ENCODE measurements at places on chromosomes 1 and 21.

- no peak for DNase-seq
Observed at GRCh38 chr21:35011681-35012080, 37.4 kb downstream of the RUNX1 start.

DNA sequence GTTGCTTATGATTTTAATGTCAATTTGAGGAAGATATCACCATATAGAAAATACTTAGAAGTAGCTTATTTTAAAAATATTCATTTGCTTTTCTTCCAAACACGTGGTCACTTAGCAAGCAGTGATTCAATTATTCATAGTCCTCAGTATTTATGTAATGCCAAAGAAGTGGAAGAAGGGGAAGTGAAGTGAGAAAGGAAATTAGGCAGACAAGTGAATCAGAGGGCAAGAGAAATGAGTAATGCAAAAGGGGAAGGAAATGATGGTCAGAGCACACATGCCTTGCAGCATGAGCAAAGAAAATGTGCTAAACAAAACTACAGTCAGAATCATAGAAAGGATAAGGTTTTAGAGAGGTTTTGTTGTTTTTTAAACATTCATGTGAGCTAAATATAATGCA, 31.8 kb downstream of the SDCCAG8 start:
- no peak for DNase-seq

GRCh38 chr1:208979776-208980175, 603.7 kb upstream of the CAMK1G start:
- no peak for DNase-seq

DNA sequence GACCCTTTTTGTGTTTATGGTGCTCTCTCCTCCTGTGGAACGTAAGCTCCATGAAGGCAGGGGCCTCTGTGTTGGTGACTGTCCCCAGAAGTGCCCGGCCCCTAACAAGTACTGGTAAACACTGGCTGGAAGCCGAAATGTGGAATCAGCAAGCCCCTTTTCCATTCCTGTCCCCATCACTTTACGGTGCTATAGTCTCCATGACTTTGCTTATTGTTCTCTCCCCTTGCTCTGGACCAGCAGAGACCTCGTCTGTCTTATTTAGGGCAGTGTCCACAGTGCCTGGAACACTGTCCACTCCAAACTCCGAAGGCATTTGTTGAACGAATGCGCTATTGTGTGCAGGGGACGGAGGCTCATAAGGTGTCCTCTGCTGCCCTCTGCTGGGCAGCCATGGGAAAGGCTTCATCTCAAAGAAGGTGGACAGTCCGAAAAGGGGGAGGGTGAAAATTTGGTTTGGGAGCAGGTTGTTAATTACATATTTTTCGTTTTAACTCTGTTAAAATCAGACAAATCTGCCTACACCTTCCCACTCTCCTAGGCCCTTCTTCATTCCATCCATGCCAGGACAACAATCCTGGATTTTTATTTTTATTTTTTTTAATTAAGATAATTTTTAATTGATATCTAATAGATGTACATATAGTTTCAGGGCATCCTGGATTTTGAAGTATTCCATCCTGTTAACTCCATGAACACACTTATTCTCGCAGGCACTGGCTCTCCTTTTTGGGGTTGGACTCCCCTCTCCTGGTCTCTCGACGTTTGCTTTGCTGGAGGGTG, 115.6 kb downstream of the PGBD5 start:
- DNase-seq = peak; percentile 60

GRCh38 chr21:44360159-44360558, 6.7 kb downstream of the TRPM2 start:
- no peak for DNase-seq

- no peak for DNase-seq
Observed at GRCh38 chr1:44594353-44594752, 79.9 kb downstream of the TMEM53 start.

GRCh38 chr1:59427155-59427554, 130.3 kb downstream of the FGGY start:
- DNase-seq = no peak

DNA sequence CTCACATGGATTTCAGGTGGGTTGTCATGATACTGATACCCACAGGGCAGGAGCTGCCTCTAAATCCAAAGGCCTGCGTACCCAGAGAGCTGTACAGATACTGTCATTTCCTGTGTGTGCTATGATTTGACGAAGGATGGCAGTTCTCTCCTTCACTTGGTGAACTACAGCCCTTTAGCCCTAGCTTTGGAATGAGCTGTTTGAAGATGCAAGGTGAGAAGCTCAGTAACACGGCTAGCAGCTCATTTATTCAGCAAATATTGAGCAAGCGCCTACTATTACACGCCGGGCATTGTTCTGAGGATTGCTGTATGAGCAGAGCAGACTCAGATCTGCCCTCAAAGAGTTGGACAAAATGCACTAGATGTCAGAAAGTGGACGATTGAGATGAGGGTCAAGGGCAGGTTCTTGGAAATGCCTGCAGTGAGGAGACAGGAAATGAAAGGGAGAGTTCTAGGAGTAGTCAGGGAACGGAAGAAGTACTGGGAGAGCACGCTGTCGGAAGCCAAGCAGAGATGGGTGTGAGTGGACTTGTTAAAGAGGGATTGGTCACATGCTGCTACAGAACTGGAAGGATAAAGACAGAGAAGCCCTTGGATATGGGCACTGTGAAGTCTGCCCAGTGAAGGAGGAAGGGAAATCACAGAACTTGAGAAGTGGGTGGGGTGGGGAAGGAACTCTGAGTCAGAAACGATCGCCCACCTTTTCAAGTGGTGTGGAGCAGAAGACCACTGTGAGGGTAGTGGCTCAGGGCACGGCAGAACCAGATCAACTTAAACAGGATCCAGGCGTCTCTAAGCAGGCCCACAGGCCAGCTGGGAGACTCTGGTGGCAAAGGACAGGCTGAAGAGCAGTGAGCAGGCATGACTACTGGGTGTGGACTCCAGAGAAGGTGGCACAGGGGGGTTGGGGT, 7.1 kb downstream of the PTGFRN start:
- no peak for DNase-seq

DNA sequence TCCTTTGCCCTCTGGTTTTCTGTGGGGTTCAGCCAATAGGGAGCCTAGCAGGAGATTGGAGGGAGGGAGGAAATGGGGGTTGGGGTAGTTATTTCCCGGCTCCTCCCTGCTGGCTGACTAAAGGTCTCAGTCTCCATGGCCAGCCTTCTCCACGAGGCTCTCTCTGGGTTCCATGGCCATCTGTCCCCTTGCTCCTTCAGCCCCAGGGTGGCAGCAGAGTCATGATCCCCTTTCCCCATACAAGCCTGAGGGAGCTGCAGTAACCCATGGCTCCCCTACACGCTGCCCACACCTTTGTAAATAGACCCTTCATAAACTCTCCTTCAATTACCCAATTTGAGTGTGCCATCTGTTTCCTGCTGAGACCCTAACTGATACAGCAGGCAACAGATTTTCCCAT, 176.1 kb upstream of the CSF3R start:
- no peak for DNase-seq

DNA sequence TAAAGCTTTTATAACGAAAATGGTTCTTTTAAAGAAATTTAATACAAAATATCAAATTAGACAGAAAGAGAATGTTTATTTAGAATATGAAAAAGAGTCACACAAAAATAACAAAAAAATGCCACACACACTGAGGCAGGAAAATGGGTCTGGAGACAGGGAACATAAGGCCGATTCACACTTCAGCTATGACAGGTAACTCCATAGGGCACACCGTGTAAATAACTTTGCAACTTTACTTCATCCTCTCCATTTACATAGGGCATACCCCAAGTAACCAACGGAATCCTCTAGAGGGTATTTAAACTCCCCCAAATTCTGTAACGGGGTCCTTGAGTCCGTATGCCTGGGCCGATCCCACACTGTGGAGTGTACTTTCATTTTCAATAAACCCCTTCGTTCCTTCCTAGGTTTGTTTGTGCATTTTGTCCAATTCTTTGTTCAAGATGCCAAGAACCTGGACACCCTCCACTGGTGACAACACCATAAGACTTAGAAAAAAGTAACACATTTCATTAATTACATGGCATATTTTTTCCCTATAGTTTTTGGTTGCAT, 23.1 kb upstream of the PTGS2 start:
- DNase-seq = no peak

- DNase-seq = no peak
Observed at GRCh38 chr21:42777757-42778344, 101.5 kb downstream of the WDR4 start.

DNA sequence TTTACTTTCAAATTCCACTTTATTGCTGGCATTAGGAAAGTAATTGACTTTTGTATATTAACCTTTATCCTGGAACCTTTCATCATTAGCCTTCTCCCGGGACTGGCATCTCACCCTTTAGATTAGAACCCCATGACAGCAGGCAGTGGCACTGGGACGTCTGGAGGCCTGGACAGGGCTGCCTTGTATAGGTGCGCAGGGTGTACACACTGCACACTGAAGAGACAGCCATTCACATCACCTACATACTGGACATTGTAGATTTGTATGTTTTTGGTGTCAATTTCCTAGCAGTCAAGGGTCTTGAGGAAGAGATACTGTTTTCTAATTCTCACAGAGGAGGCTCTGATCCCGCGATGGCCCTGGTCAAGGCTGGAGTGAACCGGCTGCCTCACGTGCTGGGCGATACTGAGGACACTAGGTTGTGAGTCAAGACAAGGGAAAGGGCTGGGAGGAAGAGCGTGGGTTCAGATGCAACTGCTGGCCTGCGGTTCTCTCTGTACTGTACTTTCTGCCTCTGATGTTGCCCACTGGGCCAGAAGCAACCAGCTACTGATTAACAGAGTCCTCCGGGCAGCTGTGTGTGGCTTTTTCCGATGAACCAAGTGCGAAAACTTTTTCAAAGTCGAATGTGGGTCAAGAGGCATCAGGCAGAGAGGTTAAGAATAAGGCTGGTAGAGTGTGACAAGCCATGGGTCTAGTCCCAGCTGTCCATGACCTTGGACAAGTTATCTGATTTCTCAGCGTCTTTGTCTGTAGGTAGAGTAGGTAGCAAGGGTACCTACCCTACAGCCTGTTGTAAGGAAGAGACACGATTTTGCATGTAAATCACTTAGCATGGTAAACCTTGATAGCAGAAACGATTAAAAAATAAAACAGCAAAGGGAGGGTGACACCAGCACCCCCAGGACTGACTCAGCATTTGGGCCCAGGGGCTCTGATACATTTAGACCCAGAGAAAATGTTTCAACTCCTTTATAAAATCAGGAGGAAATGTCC, 38.2 kb upstream of the SLC25A33 start:
- no peak for DNase-seq

- peak; percentile 42 for DNase-seq
Observed at GRCh38 chr1:24199291-24199900, 12.3 kb upstream of the IFNLR1 start.

GRCh38 chr1:221363039-221363438, 378.9 kb downstream of the DUSP10 start:
- no peak for DNase-seq

GRCh38 chr1:2044510-2045319, 5.5 kb upstream of the PRKCZ start:
- DNase-seq = peak; percentile 72

- DNase-seq = no peak
Observed at GRCh38 chr1:25765136-25765922, 34.7 kb upstream of the SELENON start.

DNA sequence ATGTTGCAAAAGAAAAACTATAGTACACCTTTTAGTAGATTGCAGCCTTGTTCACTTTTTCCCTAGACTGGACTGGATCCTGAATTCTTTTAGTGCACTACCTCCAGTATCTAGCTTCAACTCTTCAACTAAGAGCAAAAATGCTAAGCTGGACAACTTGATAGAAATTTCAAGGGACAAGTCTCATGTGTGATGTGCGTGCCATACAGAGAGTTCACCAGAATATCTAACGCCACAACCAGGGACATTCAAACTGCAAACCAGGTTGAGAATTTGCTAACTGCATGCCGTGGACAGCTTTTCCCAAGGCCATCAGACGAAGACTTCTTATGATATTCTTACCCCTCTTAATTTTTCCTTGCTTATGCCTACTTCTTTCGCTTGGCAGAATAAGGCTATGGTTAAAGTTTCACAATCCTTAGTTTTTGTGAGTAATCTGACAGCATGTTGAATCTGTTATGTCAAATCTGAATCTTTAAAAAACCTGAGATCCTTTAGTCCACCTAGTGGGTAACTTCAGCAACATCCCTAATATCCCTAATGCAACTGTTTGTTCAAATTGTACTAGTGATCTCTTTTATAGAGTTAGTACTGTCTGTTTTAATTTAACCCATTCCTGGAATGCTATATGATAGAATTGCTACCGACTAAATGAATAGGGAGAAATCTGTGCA, 66.4 kb downstream of the DDAH1 start:
- no peak for DNase-seq

DNA sequence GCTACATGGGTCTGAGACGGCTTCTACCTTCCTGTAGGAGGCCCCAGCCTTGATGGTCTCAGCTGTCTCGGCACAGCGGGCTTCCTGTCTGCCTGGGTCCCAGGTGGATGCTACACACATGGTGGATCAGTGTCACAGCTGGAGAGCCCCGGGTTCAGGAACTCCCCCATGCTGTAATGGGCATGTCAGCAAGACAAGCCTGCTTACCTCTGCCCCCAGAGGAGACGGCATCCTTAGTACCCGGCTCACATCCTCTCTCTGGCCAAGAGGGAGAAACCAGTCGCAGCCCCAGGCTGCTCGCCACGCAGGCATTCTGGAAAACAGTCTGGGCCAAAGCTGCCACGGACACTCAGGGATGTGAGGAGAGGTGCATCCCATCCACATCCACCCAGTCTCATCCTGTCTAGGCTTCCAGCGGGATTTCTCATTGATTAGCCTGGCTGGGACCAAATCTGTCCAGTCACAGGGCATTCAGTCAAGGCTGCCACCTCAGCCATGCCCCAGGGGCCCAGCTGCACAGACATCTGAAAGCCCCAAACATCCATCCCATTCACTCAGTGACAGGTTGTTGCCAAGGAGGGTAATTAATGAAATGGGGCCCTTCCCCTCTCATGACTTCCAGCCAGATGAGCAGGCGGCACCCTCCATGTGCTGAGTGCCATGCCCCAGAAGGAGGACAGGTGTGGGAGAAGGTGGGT, 10.5 kb downstream of the SNAP47 start:
- no peak for DNase-seq

- DNase-seq = no peak
Observed at GRCh38 chr1:161936786-161937185, 86.9 kb downstream of the OLFML2B start.

DNA sequence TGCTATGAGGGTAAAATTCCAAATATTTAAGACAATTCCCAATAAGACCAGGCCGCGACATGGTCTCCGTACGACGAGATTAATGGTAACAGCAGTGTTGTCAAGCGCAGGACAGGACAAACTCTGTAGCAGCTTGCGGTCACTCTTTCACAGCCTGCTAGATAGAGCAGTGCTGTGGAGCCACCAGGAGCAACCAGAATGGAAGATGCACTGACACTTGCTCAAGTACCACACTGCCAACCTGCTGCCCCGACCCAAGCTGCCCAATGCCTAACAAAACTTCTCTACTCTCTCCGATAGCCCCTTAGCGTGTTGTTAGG, 636 bp downstream of the WARS2 start:
- DNase-seq = no peak

DNA sequence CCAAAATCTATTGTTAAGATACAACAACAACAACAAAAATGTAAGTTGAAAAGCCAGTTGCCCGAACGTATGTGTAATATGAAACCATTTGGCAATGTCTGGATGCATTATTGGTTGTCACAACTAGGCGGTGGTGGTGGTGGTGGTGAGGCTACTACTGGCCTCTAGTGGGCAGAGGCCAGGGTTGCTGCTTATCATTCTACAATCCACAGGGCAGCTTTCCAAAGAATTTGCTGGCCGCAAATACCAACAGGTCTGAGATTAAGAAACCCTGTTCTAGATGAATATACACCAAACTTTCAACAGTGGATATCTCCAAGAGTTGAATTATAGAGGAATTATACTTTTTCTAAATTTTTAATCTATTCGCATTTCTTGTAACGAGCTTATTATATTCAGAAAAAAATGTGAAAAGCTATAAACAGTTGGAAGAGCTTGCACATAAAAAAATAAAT, 26.8 kb upstream of the ZNF697 start:
- peak; percentile 19 for DNase-seq

All from nucleus accumbens (tissue), 56 donors.